Urinary bladder (tissue), 4 donors: ENCODE measurements at places on chromosomes 13 and 19. TPM values are rescaled to one million over a fixed set of nuclear protein-coding genes. Genes with fewer than 3 reads are reported as not detected.

The HCST gene
- 6.7 TPM for total RNA-seq

The ZNF534 gene
- total RNA-seq = 0.74 TPM

The OPA3 gene
- total RNA-seq = 3.4 TPM

The EID2 gene
- 10.9 TPM for total RNA-seq

The NXNL1 gene
- not detected for total RNA-seq

The FFAR1 gene
- total RNA-seq = not detected

The ADGRE1 gene
- total RNA-seq = 0.53 TPM

The CGB2 gene
- total RNA-seq = not detected

The PDX1 gene
- not detected for total RNA-seq

The KLHL1 gene
- 0.26 TPM for total RNA-seq

The POSTN gene
- total RNA-seq = 1,032 TPM

The FCER2 gene
- total RNA-seq = 0.21 TPM

The VSTM1 gene
- total RNA-seq = not detected

The TNNI3 gene
- total RNA-seq = not detected

The RELB gene
- 2.6 TPM for total RNA-seq

The CYP4F8 gene
- 0.37 TPM for total RNA-seq

The PCDH17 gene
- 12.4 TPM for total RNA-seq

The EHD2 gene
- 53.1 TPM for total RNA-seq

The C19orf33 gene
- total RNA-seq = 36.8 TPM

The ZNF155 gene
- 14.1 TPM for total RNA-seq

The TEX101 gene
- not detected for total RNA-seq

The GIPC3 gene
- total RNA-seq = 0.11 TPM

The FUT2 gene
- 0.79 TPM for total RNA-seq

The NDUFA13 gene
- 74.7 TPM for total RNA-seq

The BICRA gene
- total RNA-seq = 5.9 TPM

The COQ8B gene
- total RNA-seq = 24.4 TPM

The SLITRK6 gene
- 75.8 TPM for total RNA-seq

The MAMSTR gene
- total RNA-seq = 2.5 TPM

The ZNF667 gene
- 14.6 TPM for total RNA-seq

The MIDN gene
- total RNA-seq = 12.2 TPM

The SMIM17 gene
- 1.8 TPM for total RNA-seq

The ZNF28 gene
- 33.5 TPM for total RNA-seq

The FFAR3 gene
- 0.16 TPM for total RNA-seq

The WDR62 gene
- 2.3 TPM for total RNA-seq

The FXYD3 gene
- 62.3 TPM for total RNA-seq

The SPACA4 gene
- total RNA-seq = not detected

The EFNB2 gene
- 31.8 TPM for total RNA-seq

The CBLC gene
- total RNA-seq = 4.7 TPM

The MRPS12 gene
- 14.7 TPM for total RNA-seq

The MISP3 gene
- 0.21 TPM for total RNA-seq

The KLK11 gene
- not detected for total RNA-seq

The SIRT2 gene
- 39.8 TPM for total RNA-seq

The RAP2A gene
- 74.6 TPM for total RNA-seq

The CACNA1A gene
- total RNA-seq = 1.7 TPM

The CYP4F12 gene
- total RNA-seq = 30.3 TPM

The ZNF208 gene
- 1.1 TPM for total RNA-seq

The PSPN gene
- total RNA-seq = 1.4 TPM

The TPRX2 gene
- not detected for total RNA-seq

The CD70 gene
- total RNA-seq = not detected

The CPB2 gene
- not detected for total RNA-seq

The KIRREL2 gene
- not detected for total RNA-seq

The KLK13 gene
- total RNA-seq = not detected

The ERICH6B gene
- total RNA-seq = not detected

The ZNF177 gene
- total RNA-seq = 8.6 TPM

The A1BG gene
- total RNA-seq = 0.69 TPM
